ENCODE measurements at places on chromosomes 3 and 15. TPM values are rescaled to one million over a fixed set of nuclear protein-coding genes. Genes with fewer than 3 reads are reported as not detected.

DNA sequence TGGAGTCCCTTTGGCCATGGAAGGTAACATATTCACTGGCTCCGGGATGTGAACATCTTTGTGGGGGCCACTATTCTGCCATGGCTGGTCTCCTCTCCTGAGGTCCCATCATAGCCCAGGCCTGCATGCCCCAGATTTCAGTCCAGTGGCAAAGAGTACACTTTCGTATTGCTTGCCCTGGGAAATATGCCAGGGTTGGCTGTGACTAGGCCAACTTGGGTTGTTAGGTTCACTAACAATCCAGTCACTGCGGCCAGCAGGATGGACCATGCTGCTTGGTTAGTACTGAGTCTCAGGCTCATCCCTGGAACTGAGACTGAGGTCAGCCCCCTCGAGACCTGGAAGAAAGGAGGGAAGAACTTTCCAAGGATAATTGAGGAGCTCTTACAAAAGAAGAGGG, 9.8 kb upstream of the EEFSEC start:
- H3K4me3 ChIP-seq = no peak overlapping the region
- H3K27ac ChIP-seq = no peak overlapping the region
- DNase-seq = no peak
- no peaks in the 10 kb centered on the region for H3K36me3 ChIP-seq
- no peaks in the 10 kb centered on the region for H3K27me3 ChIP-seq
- H3K4me1 ChIP-seq = no peaks in the 10 kb centered on the region

The ALG1L2 gene
- total RNA-seq = not detected

The GOLGA6B gene
- total RNA-seq = not detected

The GRAMD1C gene
- 16.6 TPM for total RNA-seq

Data from uterus (tissue), 4 donors.